Left cardiac atrium (tissue), 4 donors: ENCODE measurements at places on chromosomes 3 and 15. TPM values are rescaled to one million over a fixed set of nuclear protein-coding genes. Genes with fewer than 3 reads are reported as not detected.

Gene MASP1
- 12.8 TPM for total RNA-seq

DNA sequence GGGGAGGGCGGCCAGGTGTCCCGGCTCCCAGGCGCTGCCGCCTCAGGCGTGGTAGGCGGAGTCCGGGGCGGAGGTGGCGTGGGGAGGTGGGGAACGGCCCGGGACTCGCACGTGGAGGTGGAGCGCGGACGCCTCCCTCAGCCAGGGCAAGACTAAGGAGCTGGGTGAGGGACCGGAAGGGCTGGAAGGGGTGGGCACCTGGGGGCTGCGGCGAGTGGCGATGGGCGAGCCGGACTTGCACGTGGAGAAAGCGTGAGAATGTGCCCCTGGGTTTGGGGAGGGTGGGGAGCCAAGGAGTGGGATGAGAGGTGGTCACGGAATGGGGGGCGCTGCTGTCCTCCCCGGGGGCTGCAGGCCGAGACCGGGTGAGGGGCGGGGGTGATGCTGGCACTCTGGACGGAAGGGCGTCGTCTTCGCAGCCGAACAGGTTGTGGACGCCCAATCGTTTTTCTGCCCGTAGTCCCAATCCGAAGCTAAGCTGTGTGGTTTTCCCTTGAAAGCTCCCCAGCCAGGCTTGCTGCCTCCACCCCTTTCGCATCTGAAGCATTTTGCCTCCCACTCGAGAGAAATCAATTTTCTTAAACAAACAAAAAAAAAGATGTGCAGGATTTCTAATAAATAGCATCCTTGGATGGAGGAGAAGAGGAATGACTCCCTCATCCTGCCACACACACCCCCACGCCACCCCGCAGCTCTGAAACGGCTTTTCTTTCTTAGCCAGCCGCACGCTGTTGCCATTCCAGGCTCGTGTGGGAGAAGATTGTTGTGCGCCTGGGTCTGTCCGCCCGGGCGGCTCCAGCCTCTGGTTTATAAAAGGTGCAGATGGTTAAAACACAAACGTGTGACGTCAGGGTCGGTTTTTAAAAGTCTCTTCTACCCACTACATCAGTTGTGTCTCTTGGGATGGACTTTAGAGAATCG, 62.5 kb upstream of the ANKRD28 start:
- peak; percentile 36 for DNase-seq

DNA sequence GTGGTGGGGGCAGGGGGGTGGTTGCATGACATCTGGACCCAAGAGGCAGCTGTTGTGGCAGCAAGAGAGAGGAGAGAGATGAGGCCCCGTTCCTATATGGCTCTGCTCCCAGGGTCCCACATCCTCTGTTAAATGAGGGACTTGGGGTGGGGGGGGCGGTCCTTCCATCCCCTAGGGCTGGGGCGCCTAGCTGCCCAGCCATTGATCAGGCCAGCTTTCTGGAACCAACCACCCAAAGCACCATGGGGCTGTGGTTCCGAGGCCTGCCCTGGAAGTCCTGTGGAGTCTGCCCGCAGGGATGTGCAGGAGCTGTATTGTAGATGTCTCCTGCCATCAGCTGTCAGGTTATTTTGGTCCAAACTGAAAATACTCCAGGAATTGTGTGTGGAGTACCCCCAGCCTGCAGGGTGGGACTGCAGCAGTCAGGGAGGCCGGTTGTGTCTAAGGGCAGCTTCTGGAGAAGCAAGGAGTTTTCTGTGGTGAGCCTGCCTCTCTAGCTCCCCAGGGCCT, 5.2 kb downstream of the FURIN start:
- no peak for DNase-seq

GRCh38 chr3:160106905-160107861, 118.0 kb upstream of the C3orf80 start:
- no peak for DNase-seq

DNA sequence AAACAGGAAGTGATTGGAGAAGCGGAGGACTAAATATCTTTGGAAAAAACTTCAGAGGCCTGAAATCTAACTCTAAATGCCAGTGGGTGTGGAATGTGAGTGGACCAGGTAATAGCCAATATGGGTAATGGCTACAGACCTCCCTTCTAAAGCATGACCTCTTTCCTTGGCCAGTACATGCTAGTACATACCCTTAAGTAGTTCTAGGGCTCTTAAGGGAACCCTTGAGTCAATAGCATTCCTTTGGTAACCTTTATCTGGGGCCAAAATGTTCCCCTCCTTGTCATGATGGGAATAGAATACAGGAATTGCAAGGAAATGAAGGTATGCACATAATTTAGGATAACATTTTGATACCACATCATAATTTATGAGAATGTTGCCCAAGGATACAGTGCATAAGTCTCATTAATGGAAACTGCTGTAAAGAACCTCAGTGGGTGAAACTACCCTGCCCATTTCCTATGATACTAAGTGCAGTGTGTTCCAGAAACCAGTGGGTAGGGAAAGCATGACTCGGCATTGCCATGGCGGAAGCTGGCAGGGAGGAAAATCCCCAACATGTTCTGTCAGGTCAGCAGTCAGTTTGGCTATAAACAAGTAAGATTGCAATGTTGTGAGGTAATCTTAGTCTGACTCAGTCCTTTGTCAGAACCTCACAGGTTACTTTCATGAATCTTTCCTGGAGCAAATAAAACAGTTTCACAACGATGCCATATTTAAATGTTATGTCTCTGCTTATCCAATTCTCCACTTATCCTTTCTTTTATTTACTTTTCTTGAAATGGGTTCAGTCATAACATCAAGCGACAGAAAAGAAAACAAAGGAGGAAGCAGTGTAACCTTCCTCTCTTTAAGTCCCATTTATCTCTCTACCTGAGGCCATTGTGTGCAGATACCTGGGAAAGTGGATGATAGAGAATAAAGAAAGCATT, 23.5 kb upstream of the RAP2B start:
- DNase-seq: peak; percentile 49

Gene WDR76
- total RNA-seq: 4.3 TPM
